Melanocyte of skin (primary cell): ENCODE measurements at places on chromosomes 1 and 21. TPM values are rescaled to one million over a fixed set of nuclear protein-coding genes. Genes with fewer than 3 reads are reported as not detected.

ANGPTL1 gene
- total RNA-seq, result 0.15 TPM in 1 of 2 replicates, not detected in the other

PEAR1 gene
- total RNA-seq, result not detected in 2 replicates

PTCH2 gene
- under 0.01 and 0.33 TPM in 2 replicates for total RNA-seq

PRPF38B gene
- total RNA-seq, result 17.2 and 27.3 TPM in 2 replicates

VANGL2 gene
- 3.2 and 4.7 TPM in 2 replicates for total RNA-seq

DIO1 gene
- total RNA-seq, result under 0.01 TPM in 1 of 2 replicates, not detected in the other

LRRN2 gene
- not detected in 2 replicates for total RNA-seq

CLCA4 gene
- total RNA-seq, result not detected in 2 replicates

LRRIQ3 gene
- total RNA-seq, result 1.4 and 3.0 TPM in 2 replicates

ATP6V1G3 gene
- total RNA-seq, result not detected in 2 replicates

GBP7 gene
- total RNA-seq, result not detected in 2 replicates

GBP6 gene
- total RNA-seq, result not detected in 2 replicates

SPEN gene
- 19.3 and 27.0 TPM in 2 replicates for total RNA-seq

COL11A1 gene
- total RNA-seq, result 80.4 and 110 TPM in 2 replicates

SPATA17 gene
- total RNA-seq, result 1.00 and 1.7 TPM in 2 replicates

ZNF683 gene
- not detected in 2 replicates for total RNA-seq

ARHGEF16 gene
- under 0.01 and 0.46 TPM in 2 replicates for total RNA-seq

PINK1 gene
- total RNA-seq, result 27.2 and 56.3 TPM in 2 replicates

MIXL1 gene
- not detected in 2 replicates for total RNA-seq

TM2D1 gene
- 52.0 and 54.3 TPM in 2 replicates for total RNA-seq

OR6N1 gene
- not detected in 2 replicates for total RNA-seq

RGSL1 gene
- total RNA-seq, result not detected in 2 replicates

OR10Z1 gene
- not detected in 2 replicates for total RNA-seq

PLA2G2D gene
- total RNA-seq, result not detected in 2 replicates

TSPEAR gene
- not detected in 2 replicates for total RNA-seq

FABP3 gene
- 4.2 and 5.7 TPM in 2 replicates for total RNA-seq

ADAMTSL4 gene
- 0.34 and 1.5 TPM in 2 replicates for total RNA-seq

DENND2D gene
- 4.3 and 10.3 TPM in 2 replicates for total RNA-seq

PGLYRP4 gene
- not detected in 2 replicates for total RNA-seq

PROK1 gene
- not detected in 2 replicates for total RNA-seq

PTPN22 gene
- 0.34 and 0.36 TPM in 2 replicates for total RNA-seq

LCE5A gene
- total RNA-seq, result not detected in 2 replicates

AADACL4 gene
- total RNA-seq, result not detected in 2 replicates

UMODL1 gene
- total RNA-seq, result not detected in 2 replicates

ITGB2 gene
- total RNA-seq, result under 0.01 TPM in 1 of 2 replicates, not detected in the other

BCAR3 gene
- total RNA-seq, result 31.3 and 56.3 TPM in 2 replicates

CITED4 gene
- 0.34 and 1.1 TPM in 2 replicates for total RNA-seq

HAO2 gene
- 1.1 and 10.0 TPM in 2 replicates for total RNA-seq

MXRA8 gene
- total RNA-seq, result 0.33 and 0.62 TPM in 2 replicates

SPRR2G gene
- total RNA-seq, result not detected in 2 replicates

RSPO1 gene
- total RNA-seq, result not detected in 2 replicates

CLDN19 gene
- total RNA-seq, result not detected in 2 replicates

LCE6A gene
- total RNA-seq, result not detected in 2 replicates

SDHC gene
- total RNA-seq, result 29.3 and 34.2 TPM in 2 replicates

CFAP45 gene
- total RNA-seq, result 0.67 and 1.4 TPM in 2 replicates

AMPD1 gene
- total RNA-seq, result not detected in 2 replicates

ST6GALNAC5 gene
- total RNA-seq, result 0.33 and 1.2 TPM in 2 replicates

TCEA3 gene
- total RNA-seq, result 1.00 and 2.6 TPM in 2 replicates

RRAGC gene
- total RNA-seq, result 21.6 and 23.6 TPM in 2 replicates

AKNAD1 gene
- total RNA-seq, result 0.69 TPM in 1 of 2 replicates, not detected in the other
